Peyer's patch (tissue), 4 donors: ENCODE measurements at places on chromosomes 7 and 10. TPM values are rescaled to one million over a fixed set of nuclear protein-coding genes. Genes with fewer than 3 reads are reported as not detected.

DNA sequence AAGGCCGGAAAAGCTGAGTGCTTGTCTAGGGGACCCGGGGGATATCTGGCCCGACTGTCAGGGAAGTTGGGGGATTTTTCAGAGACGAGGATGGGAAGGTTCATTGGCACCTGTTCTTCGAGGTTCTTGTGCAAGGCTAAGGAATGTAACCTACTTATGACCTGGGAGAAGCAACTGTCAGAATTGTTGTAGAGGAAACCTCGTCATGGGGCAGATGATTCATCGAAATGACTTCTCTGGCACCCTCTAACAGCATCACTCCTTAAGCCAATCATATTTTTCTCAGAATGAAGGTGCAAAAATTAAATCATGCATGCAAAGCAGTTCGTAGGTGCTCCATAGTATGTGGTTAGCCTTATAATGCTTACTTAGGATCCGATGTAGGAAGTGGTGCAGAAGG is 58.6 kb downstream of the PLXDC2 start:
- DNase-seq: no peak

- no peak for DNase-seq
These were observed 8.8 kb downstream of the CUX1 start for GRCh38 chr7:101826081-101826835.

DNA sequence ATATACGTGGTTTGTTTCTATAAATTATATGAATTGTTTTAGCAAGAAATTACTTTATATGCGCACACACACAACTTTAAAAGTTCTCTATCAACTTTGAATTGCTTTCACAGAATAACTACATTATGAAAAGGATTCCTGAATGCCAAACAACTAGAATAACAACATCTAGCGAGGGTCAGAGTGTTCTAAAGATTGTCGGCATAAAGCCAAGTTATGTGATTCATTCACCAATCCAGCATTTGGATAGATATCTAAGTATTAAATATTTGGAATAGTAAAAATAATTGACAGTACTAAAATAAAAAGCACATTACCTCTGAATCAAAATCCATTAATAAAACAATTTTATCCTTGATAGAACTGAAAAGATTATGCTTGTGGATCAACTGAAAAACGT is 125.3 kb upstream of the AMPH start:
- DNase-seq: no peak

GRCh38 chr10:16527452-16527851 is 5.8 kb upstream of the C1QL3 start:
- no peak for DNase-seq

GRCh38 chr7:148537435-148537834 is 53.1 kb upstream of the C7orf33 start:
- DNase-seq: no peak

- DNase-seq: peak; percentile 86
These were observed 40.7 kb downstream of the TARP start for GRCh38 chr7:38232502-38233366.

- no peak for DNase-seq
These were observed 4.6 kb downstream of the OAT start for GRCh38 chr10:124414076-124414475.

GRCh38 chr7:98034081-98035035 is 44.4 kb upstream of the OCM2 start:
- no peak for DNase-seq

- peak; percentile 74 for DNase-seq
These were observed 868.1 kb upstream of the AUTS2 start for GRCh38 chr7:68730194-68730593.

- no peak for DNase-seq
These were observed 29.5 kb downstream of the CTNNA3 start for GRCh38 chr10:67666416-67667034.

- DNase-seq: no peak
These were observed 40.4 kb upstream of the TMEM229A start for GRCh38 chr7:124073310-124073645.

DNA sequence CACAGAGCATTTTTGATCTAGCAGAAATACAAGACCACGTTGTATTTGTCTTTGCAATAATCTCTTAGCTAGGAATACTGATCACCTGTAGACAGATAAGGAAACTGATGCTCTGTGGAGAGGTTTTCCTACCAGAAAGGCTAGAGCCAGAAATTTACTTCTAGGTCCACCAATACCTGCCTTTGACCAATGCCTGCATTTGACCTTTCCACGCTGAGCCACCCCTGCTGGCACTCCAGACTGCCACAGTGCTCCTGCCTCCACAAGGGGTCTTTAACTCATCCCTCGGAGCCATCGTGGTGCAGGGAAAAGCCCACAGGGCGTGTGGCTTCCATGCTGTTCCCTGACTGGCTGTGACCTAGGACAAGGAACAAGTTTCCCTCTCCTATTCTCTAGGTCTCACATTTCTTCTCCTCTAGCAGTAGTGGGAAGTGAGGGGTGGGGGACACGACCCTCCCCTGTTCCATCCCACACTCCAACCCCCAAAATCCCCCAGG is 1.5 kb upstream of the ELN start:
- DNase-seq: no peak

- DNase-seq: peak; percentile 51
These were observed at the start of gene FGFBP3 for GRCh38 chr10:91909117-91909677. Gene FGFBP3 (minus strand): TSS chr10:91909486. CDS start chr10:91908969, 517 bp downstream.

GRCh38 chr7:135943134-135943879 is 33.9 kb downstream of the MTPN start:
- no peak for DNase-seq

DNA sequence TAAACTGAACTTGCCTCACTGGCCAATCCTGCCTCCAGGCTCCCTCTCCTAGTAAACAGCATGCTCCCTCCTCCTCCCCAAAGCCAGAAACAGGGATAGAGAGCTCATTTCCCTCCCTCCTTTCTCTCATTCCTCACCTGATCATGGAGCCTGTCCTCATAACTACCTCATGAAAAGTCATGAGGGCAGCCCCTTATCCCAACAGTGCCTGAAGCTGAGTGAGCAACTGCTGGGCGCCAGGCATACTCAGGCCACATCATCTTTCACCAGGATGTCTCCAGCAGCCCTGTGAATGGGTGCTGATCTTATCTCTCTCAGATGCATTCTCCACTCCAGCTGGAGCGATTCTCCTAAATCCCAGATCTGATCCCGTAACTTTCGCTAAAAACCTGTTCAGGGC is 307.2 kb downstream of the PRPF18 start:
- DNase-seq: no peak

- DNase-seq: no peak
These were observed 3.5 kb downstream of the ZNF467 start for GRCh38 chr7:149769915-149770314.

GRCh38 chr10:113047605-113047962 is 97.5 kb downstream of the TCF7L2 start:
- DNase-seq: no peak

- no peak for DNase-seq
These were observed 43.8 kb downstream of the ETV1 start for GRCh38 chr7:13945670-13946069.

GRCh38 chr7:133050200-133050995 is 31.5 kb downstream of the CHCHD3 start:
- DNase-seq: no peak

- no peak for DNase-seq
These were observed 3.3 kb upstream of the MEST start for GRCh38 chr7:130488392-130489139.

- DNase-seq: no peak
These were observed 39.2 kb downstream of the TOMM7 start for GRCh38 chr7:22783421-22783820.

GRCh38 chr10:72240371-72240770 is 24.3 kb upstream of the ASCC1 start:
- no peak for DNase-seq

DNA sequence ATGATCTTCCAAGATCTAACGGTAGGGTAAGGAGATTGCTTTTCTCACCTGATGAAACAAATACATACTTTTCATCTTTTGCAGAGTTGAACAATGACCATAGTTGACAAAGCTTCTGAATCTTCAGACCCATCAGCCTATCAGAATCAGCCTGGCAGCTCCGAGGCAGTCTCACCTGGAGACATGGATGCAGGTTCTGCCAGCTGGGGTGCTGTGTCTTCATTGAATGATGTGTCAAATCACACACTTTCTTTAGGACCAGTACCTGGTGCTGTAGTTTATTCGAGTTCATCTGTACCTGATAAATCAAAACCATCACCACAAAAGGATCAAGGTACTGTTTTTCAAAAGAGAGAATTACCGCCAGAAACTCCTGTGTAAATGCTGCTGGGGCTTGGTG is 79.9 kb downstream of the ANKRD61 start:
- no peak for DNase-seq

DNA sequence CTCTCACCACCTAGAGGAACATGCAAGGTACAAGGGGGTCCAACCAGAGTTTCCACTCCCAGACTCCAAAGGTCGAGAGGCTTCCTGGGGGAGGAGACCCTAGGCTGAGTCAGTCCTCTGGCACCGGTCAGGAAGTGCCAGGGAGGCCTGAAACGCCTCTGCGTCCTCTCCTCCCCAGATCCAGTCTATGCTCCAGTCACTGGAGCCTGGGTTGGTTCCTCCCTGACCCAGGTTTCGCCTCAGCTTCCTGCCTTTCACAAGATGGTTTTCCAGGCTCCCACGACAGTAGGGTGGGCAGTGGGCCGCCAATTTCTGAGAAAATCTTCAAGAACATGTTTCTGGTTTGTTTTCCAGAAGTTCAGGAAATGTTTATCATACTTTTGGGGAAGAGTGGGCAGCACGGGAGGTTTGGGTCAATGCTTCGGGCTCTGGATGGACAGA is 30.0 kb downstream of the DUSP5 start:
- DNase-seq: no peak

DNA sequence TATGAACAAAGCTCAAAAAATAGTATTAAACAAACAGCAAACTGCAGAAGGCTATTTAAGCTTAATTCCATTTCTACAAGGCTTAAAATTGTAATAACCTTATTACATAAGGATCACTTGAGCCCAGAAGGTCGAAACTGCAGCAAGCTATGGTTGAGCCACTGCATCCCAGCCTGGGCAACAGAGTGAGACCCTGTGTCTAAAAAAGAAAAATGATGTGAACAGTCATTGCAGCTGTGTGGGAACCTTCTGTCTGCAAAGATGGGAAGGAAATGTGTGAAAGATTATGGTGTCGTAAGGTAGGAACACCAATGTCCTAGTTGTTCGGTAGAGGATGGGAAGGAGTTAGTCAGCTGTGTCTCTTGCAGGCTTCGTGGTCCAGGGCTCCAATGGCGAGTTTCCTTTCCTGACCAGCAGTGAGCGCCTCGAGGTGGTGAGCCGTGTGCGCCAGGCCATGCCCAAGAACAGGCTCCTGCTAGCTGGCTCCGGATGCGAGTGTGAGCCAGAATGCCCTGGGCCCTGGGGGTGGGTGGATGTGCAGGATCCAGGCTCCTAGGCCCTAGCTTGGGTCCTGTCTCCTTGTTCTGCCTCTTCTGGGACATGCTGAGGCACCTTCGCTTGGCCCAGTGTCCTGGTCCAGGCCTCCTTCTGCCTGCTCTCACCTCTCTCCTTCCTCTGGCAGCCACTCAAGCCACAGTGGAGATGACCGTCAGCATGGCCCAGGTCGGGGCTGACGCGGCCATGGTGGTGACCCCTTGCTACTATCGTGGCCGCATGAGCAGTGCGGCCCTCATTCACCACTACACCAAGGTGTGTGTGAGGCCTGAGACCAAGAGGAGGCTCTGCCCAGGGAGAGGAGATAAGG is 9.1 kb downstream of the C10orf62 start:
- no peak for DNase-seq

- DNase-seq: no peak
These were observed 12.8 kb downstream of the MEIG1 start for GRCh38 chr10:14971867-14972448.

- peak; percentile 73 for DNase-seq
These were observed 49.9 kb upstream of the SH2B2 start for GRCh38 chr7:102236592-102237287.

DNA sequence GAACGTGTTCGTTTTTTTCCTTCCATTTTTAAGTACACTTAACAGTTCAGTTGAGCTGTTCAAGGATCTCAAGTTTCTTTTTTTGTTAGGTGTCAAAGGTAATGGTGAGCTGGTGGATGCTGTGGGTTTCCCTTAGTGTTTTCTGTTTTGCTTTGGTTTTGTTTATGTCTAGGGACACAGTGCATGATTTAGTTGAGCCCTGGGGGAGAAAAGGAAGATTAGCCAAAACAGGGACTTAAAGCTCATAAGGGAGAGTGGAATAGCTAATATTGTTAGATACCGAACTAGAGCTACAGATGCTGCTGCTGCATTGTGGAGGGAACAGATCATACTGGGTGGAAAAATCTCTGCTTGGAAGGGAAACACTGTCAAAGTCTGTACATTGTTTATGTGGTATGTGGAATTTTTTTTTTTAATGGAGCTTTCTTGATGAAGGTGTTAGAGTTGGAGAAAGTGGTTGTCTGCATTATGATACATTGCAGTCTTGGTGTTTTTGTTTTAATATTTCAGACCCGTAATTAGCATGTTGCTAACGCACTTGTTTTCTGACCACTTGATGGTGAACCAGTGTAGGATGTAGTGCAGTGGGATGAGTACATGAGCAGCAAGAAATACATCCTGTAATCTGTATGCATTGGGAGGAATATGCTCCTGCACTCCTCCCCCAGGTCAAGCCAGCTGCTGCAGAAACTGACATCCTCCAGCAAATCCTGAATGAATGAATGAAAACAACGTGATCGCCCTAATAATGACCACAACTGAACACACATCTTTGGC is 2.1 kb downstream of the GLCCI1 start:
- no peak for DNase-seq

- DNase-seq: no peak
These were observed 333.1 kb downstream of the CXCL12 start for GRCh38 chr10:44051584-44052385.

DNA sequence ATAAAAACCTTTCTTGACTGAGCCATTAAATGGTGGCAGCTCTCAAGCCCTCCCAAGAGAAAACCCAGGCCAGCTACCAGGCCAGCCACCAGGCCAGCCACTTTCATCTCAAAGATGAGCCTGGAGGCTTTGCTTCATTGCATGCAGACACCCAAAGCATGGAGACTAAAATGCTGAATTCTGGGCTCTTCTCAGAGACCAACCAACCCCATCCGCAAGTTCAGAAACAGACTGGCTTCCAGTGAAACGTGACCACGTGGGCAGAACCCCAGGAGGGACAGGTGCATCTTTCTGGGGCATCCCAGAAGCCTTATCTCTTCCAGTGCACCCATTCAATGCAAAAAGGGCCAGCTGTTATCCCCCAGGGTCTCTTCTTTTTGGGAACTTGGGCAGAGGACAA is 20.9 kb downstream of the CHST15 start:
- no peak for DNase-seq

GPR22 gene
- not detected for total RNA-seq

FAM25A gene
- not detected for total RNA-seq

CPN1 gene
- total RNA-seq: not detected

KLF14 gene
- total RNA-seq: not detected

CALU gene
- 21.6 TPM for total RNA-seq

NAT16 gene
- total RNA-seq: not detected

ERLIN1 gene
- total RNA-seq: 28.7 TPM

GALNT17 gene
- 1.6 TPM for total RNA-seq

COA1 gene
- total RNA-seq: 59.7 TPM

AKR1C4 gene
- total RNA-seq: not detected

VPS41 gene
- 26.4 TPM for total RNA-seq

FGL2 gene
- 25.7 TPM for total RNA-seq

SPDYE2B gene
- not detected for total RNA-seq

PPP1R17 gene
- total RNA-seq: not detected

TAS2R41 gene
- total RNA-seq: not detected

FOXI2 gene
- not detected for total RNA-seq

GRID2IP gene
- 0.40 TPM for total RNA-seq

FBXL13 gene
- not detected for total RNA-seq

EIF5AL1 gene
- not detected for total RNA-seq

DRGX gene
- not detected for total RNA-seq

TMEM196 gene
- total RNA-seq: not detected
